ENCODE measurements at places on chromosomes 5 and 9.

DNA sequence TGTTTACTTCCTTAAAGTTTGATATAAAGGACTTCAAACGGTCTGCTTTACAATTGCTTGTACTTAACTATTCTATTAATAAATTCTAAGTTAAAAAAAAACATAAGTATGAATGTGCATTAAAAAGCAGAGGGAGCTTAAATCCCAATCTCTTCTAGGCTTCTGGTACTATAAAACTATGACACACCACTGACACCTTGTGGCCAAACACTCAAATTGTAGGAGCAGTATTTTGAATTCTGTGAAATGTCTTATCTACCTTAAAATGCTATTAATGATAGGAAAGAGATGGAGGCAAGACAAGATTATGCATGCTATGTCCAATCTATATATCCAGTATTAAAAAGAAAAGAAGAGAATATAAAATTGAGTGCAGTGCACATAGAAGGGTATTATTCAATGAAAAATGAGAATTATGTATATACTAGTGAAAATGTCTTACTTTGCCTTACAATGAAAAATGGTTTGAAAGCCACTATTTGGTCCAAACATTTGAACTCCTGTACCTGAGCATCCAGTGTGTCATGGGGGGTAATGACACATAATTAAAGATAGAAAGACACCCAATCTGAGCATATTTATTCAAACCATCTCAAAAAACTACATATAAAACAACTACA, 87.6 kb downstream of the ERP44 start:
- DNase-seq: no peak

- no peak for DNase-seq
Observed at GRCh38 chr9:78707481-78707991, 410.6 kb downstream of the PSAT1 start.

DNA sequence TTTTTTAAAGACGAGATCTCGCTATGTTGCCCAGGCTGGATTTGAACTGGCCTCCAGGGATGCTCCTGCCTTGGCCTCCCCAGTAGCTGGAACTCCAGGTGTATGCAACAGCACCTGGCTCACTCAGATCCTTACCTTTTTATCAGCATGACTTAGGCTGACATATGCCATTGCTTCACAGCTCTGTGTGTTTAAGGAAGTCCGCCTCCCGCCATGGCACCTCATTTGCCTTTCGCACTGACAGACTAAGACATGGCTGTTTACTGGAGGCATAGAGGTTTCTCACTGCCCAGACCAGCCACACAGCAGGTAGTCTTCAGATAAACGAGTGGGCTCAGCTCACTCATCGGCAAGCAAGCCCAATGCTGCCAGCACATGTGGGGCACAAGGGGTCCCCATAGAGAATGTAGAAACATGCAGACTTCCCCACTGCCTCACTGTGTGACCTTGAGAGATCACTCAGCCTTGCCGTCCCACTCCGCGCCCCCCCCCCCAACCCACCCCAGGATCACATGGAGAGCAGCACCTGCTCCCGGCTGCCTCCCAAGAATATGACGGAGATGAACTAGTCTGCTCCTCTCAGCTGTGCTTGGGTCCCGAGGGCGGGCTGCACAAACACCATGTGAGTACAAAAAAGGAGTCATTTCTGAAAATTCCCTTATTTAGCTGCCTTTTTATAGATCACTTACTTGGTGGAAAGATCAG, 62.8 kb downstream of the DCP2 start:
- no peak for DNase-seq

DNA sequence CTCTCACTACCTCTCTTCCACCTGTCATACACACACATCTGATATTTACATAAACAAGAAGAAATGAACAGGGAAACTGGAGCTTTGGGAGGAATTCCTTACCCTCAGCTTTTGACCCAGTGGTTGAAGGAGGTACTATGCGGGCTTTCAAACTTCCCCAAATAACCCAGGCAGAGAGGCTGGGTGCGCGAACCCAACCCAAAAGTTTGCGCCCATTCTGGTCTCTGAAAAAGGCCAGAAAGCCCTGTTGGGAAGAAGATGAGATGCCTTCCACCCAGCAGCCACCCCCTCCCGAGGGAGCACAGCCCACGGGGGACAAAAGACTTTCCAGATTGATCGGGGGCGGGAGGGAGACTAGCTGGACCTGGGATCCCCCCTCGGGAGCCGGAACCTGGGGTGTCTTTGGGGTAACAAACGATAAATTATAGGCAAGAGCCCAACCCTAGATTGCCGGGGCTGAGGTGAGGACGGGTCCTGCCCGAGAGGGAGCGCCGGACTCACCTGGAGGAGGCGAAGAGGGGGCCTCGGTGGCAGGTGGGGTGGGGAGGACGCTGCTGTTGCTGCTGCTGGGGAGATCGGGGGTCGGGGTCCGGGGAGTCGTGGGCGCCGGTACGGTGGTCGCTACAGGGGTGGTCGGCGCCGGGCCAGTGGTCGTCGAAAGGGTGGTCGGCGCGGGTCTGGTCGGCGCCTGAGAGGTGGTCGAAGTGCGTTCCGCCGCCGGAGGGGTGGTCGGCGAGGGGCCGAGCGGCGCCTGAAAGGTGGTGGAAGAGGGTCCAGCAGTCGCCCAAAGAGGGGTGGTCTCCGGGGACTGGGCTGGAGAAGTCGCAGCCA, 798 bp downstream of the MEGF9 start:
- no peak for DNase-seq

DNA sequence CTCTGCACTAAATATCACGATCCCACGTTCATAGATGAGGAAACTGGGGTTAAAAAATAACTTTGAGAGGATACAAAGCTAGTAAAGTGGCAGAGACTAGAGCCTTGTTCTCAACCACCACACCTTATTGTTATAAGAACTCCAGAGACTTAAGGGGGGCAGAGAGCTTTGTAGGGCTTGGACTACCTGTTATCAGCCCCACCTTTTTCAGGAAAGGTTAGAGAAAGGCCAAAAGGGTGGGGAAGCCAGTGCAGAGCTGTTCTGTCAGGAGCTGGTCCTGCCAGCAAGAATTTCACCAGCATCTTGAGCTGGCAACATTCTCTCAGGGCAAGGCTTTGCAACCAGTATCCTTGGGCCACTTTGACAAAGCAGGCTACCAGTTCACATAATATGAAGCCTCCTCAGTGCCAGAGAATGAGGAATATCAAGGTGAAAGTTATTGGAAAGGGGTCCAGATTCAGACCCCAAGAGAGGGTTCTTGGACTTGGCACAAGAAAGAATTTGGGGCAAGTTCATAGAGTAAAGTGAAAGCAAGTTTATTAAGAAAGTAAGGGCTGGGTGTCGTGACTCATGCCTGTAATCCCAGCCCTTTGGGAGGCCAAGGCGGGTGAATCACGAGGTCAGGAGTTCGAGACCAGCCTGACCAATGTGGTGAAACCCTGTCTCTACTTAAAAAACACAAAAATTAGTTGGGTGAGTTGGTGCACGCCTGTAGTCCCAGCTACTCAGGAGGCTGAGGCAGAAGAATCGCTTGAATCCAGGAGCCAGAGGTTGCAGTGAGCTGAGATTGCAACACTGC, 66.2 kb upstream of the CLINT1 start:
- DNase-seq: no peak

- no peak for DNase-seq
Observed at GRCh38 chr5:51958473-51958872, 575.2 kb downstream of the ISL1 start.

DNA sequence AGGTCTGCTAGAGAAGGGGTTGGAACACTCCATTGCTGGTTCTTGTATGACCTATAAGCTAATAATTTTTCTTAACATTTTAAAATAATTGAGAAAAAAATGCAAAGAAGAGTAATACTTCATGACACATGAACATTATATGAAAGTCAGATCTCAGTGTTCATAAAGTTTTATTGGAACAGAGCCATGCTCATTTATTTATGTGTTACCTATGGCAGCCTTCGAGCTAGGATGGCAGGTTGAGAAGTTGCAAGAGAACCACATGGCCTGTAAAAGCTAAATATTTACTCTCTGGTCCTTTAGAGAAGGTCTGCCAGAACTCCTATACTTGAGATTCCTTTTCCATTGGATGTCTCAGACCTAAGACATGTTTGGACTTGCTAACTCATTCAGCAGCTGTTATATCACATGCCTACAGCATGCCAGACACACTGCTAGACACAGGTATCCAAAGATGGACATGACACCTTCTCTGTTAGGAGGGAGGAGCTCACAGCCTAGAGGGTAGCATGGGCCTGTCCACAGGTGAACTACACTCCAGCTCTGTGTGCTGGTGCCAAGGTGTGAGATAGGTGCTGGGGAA, 304.3 kb downstream of the ARHGAP26 start:
- no peak for DNase-seq

All from stimulated activated CD8-positive, alpha-beta memory T cell treated with anti-CD3 and anti-CD28 coated beads, Interleukin-15, amount 100 ng/mL, for 24 hours (primary cell).